Effector CD8-positive, alpha-beta T cell (primary cell): ENCODE measurements at places on chromosomes 5 and 9.

- no peak for DNase-seq
These were observed at the start of gene TAL2 for GRCh38 chr9:105662184-105663104. Gene TAL2 (plus strand): TSS chr9:105662457. CDS start chr9:105662497, 40 bp downstream.

DNA sequence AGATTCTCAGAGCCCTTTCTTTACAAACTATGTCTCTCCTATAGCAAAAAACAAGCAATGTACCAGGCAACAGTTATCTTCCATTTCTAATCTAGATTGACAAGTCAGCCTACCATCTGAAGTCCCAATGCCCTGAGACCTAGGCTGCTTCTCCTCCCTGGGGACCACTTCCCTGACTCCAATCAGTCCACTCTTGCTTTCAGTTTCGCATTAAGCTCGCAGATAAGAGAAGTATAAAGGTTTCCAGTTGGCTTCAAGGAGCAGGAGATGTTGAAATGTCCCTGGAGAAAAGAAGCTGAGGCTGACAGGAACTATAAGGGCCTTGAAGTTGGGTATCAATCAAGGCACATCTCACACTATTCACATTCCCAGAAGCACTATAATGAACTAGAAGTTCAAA, 32.3 kb downstream of the ERP44 start:
- DNase-seq: no peak

DNA sequence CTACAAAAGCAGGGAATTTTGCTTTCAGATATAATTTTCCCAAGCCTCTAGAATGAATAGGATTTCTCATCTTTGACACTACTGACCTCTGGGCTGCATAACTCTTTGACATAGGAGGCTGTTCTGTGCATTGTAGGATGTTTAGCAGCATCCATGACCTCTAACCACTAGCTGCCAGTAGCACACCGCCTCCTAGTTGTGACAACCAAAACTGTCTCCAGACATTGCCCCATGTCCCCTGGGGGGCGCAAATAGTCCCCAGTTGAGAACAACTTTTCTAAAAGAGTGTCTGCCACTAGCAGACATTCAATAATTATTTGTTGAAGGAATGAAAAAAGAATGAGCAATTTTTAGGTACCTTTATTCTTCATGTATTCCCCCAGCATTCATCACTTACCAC, 51.8 kb downstream of the POU4F3 start:
- DNase-seq: no peak

- DNase-seq: no peak
These were observed 311.9 kb upstream of the TLE4 start for GRCh38 chr9:79259858-79260257.

DNA sequence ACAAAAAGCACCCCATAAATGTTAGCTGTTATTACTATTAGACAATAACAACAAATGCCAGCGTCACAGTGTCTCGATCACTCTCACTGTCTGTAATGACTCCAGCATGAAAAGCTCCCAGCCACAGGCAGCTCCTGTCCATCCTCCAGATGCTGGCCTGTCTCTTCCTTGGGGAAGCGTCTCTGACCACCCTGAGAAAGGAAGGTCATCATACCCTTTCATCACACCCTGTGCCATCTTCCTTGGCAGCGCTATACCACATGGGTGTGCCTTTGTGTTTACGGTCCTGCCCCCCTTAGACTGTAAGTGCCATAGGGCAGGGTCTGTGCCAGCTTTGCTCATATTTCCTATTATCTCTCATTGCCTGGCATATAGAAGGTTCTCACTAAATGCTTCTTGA, 90.6 kb downstream of the PRRT1B start:
- no peak for DNase-seq

GRCh38 chr9:69499959-69500358, 172.2 kb downstream of the APBA1 start:
- DNase-seq: no peak

- DNase-seq: no peak
These were observed 693.8 kb downstream of the DNAH5 start for GRCh38 chr5:13250464-13251291.

- DNase-seq: no peak
These were observed 14.3 kb upstream of the JADE2 start for GRCh38 chr5:134510970-134511795.

- no peak for DNase-seq
These were observed 434.6 kb downstream of the ENC1 start for GRCh38 chr5:74205767-74206578.

- DNase-seq: no peak
These were observed 125.5 kb upstream of the RASGRF2 start for GRCh38 chr5:80834710-80835109.

DNA sequence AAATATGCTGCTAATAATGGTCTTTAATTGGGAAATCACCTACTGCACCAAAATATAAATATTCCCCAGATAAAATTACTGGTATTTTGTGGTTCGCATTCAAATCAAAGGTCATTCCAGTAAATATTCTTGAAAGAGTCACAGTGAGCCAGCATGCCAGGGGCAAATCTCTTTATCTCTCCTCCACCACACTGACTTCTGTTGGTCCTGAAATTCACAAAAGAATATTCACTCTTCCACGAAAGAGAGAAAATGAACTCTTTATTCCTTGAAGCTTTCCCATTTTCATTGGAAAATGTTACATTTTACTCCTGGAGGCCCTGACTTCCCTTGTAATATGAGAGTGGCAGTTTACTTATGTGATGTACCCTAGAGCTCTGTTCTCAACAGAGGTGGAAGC, 39.7 kb downstream of the ZNF366 start:
- DNase-seq: no peak

DNA sequence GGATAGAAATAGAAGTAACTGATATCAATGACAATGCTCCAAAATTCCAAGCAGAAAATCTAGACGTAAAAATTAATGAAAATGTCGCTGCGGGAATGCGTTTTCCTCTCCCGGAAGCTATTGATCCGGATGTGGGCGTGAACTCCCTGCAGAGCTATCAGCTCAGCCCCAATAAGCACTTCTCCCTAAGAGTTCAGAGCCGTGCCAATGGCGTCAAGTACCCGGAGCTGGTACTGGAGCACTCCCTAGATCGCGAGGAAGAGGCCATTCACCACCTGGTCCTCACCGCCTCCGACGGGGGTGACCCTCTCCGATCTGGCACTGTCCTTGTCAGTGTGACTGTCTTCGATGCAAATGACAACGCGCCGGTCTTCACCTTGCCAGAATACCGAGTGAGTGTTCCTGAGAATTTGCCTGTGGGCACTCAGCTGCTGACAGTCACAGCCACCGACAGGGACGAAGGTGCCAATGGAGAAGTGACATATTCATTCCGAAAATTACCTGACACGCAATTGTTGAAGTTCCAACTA, 818 bp downstream of the PCDHGA10 start:
- no peak for DNase-seq

DNA sequence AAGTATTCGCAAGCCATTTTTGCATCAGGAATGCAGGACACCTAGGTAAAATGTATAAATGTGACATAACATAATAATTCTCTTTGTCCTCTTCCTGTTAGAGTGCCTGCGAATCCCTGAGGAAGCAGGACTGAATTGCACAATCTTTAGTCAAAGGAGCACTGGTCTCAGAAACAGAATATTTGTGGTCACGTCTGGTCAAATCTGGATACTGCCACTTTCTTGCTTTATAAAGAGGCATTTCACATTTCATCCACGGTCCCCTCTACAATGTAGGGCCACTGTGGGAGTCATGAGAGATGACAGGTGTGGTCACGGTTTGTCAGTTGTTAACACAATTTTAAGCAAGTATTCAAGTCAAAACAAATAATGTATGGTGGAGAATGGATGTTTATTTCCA, 564.0 kb downstream of the IRX1 start:
- no peak for DNase-seq

GRCh38 chr9:4430432-4431261, 59.6 kb upstream of the SLC1A1 start:
- DNase-seq: no peak

DNA sequence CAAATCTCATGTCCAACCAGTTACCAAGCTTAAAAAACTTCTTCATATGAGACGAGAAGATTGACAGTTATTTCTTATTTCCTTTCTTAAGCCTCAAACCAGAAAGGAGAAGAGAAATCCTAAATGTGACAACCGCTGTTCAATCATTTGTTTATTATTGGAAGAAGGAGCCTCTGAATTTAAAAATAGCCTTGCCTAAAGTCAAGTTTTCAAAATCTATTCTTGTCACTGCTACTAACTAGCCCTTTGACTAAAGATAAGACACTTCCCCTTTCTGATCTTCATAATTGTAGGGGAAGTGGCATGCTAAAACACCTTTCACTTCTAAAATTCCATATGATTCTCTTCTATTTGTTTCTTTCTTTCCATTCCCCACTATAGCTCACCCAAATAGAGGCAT, 106.2 kb upstream of the EMB start:
- DNase-seq: no peak

GRCh38 chr5:96924016-96924443, 11.8 kb upstream of the LNPEP start:
- no peak for DNase-seq

GRCh38 chr9:130701059-130702022, 7.8 kb downstream of the EXOSC2 start:
- DNase-seq: peak; percentile 65

DNA sequence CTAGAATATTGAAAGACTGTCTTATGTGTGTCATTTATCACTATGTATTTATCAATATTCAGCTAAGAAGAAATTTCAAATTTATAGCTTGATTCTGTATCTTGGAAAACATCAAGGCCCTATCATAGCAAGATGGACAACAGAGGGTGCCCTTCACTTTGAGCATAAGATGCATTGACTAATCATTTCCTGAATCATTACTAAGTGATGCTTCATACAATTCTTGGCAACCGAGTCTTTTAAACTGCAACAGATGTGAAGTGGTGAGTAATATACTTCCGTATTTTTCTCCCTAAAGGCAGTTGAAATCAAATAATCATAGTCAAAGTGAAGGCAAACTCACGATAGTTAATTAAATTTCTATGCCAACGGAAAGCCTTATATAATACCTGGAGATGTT, 318.6 kb upstream of the RGMB start:
- no peak for DNase-seq

- no peak for DNase-seq
These were observed 70.0 kb upstream of the CDH10 start for GRCh38 chr5:24714746-24715145.

- no peak for DNase-seq
These were observed 323.6 kb downstream of the SEMA5A start for GRCh38 chr5:9222054-9222976.

- DNase-seq: no peak
These were observed 17.3 kb downstream of the SCAMP1 start for GRCh38 chr5:78377718-78378105.

- no peak for DNase-seq
These were observed 409 bp upstream of the COX7C start for GRCh38 chr5:86617309-86617755.

GRCh38 chr9:116342061-116342460, 188.5 kb downstream of the PAPPA start:
- no peak for DNase-seq

DNA sequence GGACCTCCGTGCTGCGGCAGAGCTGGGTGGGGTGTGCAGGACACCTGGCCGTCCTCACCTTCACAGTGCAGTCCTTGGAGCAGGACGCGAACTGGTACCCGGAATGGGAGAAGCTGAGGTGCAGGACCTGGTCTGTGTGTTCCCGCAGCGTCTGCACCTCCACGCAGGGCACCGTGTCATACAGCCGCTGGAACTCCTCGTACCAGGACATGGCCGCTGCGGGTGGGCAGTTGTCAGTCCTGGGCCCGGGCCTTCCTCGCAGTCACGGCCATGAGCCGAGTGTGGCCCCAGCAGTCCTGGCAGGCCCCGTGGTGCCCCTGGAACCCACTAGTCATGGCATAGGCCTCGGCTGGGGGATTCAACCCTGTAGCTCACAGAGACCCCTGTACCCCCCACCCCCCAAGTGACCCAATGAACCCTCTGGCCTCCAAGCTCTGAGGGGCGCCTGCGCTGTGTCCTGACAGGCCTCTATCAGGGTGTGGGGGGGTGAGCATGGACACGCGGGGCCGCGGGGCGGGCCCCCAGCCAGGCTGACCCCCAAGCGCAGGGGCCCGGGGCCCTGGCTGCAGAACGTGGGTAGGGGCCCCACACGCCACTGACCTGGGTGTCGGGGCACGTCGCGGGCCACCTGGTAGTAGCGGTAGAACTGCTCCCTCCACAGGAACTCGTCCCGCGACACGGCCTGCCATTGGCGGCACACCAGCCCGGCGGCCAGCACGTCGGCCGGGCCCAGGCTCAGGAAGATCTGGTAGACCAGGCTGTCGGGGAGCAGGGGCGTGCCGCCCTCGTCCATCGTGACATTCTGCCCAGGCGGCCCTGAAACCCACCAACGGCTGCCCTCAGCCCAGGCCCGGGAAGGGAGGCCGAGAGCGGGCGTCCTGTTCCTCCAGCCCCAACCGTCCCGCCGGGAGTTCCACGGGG, 987 bp downstream of the FBXW5 start:
- DNase-seq: no peak

- no peak for DNase-seq
These were observed 153.9 kb downstream of the GPBP1 start for GRCh38 chr5:57327561-57328367.

DNA sequence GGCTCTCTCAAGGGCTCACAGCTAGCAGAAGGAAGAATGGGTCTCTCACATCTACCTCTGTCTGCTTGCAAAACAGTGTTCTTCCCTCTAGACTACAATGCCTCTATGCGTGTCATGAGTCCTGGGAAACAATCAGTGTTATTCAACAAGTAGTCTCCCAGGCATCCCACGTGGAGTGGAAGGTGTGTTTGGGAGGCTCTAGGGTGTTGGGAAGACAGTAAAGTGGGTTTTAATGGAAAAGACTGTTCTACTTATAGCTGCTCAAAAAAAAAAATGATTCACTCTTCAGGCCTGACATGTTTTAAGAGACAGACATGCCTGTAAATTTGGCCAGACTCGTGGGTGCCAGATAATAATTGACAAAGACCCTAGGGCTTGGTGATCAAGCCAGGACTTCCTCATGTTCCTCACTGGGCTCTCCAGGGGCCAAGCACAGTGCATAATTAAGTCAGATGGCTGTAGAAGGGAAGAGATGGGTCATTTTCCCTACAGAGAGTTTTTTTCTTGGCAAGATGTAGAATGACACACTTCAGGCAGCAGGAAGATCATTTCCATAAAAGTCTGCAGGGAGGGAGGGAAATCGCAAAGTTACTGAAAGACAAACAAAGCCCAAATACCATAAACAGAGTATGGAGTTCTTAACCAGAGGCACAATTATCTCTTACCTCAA, 246.4 kb downstream of the ACTL7B start:
- no peak for DNase-seq
